ENCODE measurements at places on chromosomes 7 and 10.

DNA sequence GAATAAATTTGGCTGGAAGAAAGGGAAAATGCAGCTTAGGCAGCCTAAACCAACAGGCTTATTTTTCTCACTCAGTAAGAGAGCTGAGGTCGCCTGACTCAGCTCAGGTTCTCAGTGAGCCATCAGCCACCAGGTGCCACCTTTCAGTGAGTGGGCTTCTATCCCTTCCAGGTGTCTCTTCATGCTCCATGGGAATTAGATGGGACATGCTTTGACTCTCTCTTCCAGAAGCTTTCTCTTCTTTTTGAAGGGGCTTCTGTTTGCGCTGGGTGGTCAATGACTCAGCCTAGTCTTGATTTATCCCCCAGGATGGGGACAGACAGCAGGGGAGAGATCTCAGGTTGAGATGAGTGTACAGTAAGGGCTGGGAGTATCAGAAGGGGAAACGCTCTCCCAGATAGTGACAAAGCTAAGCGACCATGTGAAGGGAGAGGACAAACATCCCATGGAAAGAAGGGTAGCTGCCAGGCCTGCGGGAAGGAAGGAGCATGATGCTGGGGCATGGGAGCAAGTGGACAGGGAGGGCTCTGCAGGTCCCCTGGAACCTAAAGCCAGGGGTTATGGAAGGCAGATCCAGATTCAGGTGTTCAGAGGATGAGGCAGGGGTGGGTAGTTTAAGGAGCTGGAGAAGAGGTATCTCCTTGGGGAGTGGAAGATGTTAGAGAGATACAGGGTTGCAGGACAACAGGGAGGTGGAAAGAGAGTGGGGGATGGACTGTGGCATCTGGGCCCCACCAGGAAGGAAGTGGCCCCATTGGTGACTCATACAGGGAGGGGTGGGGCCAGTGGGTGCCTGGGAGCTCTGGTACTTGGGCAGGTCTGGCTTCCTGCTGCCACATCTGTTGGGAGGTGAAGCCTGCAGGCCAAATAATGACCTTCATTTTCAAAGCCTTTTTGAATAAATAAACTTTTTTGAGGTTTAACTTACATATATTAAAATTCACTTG lies 32.5 kb downstream of the OGDH start:
- DNase-seq: peak; percentile 87

GRCh38 chr10:122553341-122553740 lies 7.2 kb upstream of the DMBT1 start:
- no peak for DNase-seq

DNA sequence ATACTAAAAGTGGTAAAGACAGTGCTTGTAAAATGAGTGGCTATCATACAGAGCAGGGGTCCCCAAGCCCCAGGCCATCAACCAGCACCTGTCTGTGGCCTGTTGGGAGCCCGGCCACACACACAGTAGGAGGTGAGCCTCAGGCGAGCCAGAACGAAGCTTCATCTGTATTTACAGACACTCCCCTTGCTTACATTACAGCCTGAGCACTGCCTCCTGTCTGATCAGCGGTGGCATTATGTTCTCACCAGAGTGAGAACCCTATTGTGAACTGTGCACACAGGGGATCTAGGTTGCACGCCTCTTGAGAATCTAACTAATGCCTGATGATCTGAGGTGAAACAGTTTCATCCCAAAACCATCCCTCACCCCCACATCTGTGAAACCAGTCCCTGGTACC lies 58.7 kb downstream of the ITGA8 start:
- no peak for DNase-seq

GRCh38 chr7:18843979-18844378 lies 273.5 kb downstream of the TWIST1 start:
- no peak for DNase-seq

- no peak for DNase-seq
Observed at GRCh38 chr7:54556121-54556520, 13.9 kb downstream of the VSTM2A start.

- DNase-seq: no peak
Observed at GRCh38 chr7:41877118-41877517, 174.2 kb upstream of the INHBA start.

DNA sequence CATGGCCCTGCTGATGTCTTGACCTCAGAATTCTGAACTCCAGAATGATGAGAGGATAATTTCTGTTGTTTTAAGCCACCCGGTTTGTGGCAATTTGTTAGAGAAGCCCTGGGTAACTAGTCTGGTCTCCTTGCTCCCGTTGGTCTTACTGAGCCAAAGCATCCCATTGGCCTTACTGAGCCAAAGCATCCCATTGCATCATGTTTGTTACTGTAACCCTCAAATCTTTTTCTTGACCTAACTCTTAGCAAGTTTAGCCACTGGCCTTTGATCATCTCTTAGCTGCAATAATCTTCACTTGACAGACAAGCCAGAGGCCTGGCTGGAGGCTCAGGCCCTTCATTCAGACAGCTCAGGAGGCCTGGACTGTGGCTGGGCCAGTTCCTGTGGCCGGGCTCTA lies 21.8 kb downstream of the TBXAS1 start:
- DNase-seq: no peak
